Cardiac muscle cell (in vitro differentiated cells and primary cell): ENCODE measurements at places on chromosomes 1 and 21.

GRCh38 chr21:44762221-44763049 is 39.2 kb downstream of the UBE2G2 start:
- DNase-seq: no peak

GRCh38 chr1:45926330-45926729 is 122.9 kb downstream of the MAST2 start:
- no peak for DNase-seq

- DNase-seq: no peak
These were observed 55.4 kb downstream of the MATN1 start for GRCh38 chr1:30668024-30668423.

DNA sequence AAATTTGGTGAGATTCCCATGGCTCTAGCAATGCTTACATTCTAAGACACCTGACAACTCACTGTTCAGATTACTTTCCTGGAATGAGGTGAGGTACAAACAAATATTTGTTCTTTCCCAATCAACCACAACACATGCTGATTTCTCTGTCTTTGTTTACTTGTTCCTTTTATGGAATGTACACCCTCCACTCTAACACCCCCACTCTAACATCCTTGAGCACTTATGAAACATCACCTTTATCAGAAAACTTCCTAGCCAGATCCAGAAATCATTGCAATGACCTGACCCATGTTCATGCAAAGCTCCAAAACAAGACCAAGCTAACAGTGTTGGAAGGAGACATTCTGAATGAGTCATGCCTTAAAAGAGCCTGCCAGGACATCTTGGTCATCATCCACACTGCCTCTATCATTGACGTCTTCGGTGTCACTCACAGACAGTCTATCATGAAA is 35.5 kb downstream of the HSD3B1 start:
- peak; percentile 40 for DNase-seq

- no peak for DNase-seq
These were observed 25.8 kb downstream of the SHISAL2A start for GRCh38 chr1:52658795-52659194.

GRCh38 chr1:32448773-32449456 is 16.0 kb upstream of the ZBTB8B start:
- DNase-seq: peak; percentile 29

DNA sequence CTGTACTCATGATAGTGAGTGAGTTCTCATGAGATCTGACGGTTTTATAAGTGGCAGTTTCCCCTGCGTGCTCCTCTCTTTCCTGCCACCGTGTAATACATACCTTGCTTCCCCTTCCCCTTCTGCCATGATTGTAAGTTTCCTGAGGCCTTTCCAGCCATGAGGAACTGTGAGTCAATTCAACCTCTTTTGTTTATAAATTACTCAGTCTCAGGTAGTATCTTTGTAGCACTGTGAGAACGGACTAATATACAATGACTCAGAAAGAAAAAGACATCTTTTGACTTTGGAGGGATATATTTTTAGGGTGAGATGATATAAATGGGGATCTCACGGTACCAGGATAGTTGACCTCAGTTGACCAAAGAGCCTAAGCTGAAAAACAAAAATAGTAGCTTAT is 74.7 kb upstream of the BACH1 start:
- DNase-seq: no peak

DNA sequence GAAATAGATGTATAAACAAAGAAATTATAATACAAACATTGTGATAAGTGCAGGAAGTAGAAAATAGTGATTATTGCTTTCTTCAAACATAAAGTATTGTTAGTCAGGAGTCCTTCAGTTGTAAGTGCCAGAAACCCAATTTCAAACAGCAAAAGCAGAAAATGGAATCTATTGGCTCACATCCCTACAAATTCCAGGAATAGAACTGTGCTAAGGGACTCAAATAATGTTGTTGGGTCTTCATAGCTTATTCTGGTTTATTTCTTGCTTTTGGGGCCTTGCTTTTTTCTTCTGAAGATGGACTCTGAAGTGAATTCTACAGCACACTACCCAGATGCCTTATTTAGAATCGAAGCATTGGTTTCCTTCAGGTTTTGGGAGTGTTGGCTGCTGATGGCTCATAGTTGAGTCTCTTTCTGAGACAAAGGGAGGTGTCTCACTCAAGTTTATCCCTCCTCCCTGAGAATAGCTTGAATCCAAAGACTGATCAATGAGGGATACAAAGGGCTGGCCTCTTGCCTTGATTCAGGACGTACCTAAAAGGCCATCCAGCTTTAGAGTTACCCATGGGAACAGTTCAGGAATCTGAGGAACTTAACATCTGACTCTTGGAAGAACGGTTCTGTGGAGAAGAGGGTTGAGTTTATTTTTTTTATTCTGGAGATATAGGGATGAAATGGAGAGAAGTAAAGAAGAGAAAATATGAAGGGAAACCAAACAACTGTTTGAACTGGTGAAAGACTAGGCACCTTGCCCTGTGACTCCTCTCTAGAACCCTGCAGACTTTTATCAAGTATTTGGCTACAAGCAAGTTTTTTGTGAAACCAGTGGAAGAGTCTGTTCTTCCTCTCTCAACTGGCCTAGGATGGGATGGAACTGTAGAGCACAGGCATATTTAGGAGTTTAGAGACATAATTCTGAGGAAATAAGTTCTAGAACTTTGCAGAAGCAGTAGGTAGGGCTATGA is 39.0 kb upstream of the ATG4C start:
- no peak for DNase-seq

DNA sequence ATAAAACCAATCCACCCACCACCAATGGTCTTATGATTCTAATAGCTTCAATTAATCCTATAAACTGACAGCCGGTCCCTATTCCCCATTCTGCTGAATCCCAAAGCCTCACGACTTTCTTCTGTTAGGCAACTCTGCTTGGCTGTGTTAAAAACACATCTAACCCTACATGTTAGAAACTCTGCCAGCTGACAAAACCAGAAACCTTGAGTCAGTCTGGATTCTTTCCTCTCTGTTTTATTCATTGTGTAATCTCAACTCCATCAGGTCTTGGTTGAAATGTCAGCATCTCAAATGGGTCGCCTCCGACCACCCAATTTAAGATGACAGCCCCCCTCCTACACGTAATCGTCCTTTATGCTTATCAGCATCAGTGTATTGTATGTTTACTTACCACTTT is 312.1 kb downstream of the DISC1 start:
- no peak for DNase-seq

GRCh38 chr1:14648896-14649855 is 50.7 kb downstream of the KAZN start:
- DNase-seq: peak; percentile 21

GRCh38 chr1:33655496-33655895 is 183.1 kb downstream of the ZSCAN20 start:
- no peak for DNase-seq

- DNase-seq: peak; percentile 96
These were observed 850 bp downstream of the SESN2 start for GRCh38 chr1:28259934-28260802.

DNA sequence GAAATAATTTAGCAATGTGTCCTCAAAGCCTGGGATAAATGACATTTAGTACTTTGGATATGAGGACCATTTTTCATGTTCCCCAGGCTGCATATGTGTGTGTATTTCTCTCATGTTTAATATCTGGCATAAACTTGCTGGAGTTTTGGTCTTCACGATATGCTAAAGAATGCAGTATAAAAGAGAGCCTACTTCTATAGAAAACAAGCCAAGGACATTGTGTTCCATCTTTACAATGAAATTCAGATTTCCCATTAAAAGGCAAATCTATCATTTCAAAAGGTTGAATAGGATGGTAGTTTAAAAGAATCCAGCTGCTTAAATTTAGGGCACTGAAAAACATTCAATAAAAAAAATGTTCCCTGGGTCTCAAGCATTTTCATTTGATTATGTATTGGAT is 169.0 kb upstream of the C1orf105 start:
- no peak for DNase-seq

DNA sequence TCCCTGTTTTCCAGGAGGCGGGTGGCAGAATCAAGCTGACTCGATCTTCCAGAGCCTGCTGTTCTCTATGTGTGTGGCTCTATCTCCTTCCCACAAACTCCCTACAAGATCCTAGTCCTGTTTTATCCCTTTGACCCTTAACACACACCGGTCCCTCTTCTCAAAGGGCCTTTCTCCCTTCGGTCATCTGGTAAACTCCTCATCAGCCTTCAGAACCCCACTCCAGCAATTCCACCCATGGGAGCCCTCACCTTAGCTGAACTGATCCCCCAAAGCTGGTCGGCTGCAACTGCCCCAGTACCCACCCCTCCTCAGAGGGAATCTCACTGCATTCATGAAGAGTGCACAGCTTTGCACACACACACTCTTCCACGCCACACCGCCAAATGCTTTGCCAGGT is 184.9 kb downstream of the IGSF21 start:
- DNase-seq: no peak

- peak; percentile 9 for DNase-seq
These were observed 43.7 kb upstream of the LRRC7 start for GRCh38 chr1:69524015-69524414.

DNA sequence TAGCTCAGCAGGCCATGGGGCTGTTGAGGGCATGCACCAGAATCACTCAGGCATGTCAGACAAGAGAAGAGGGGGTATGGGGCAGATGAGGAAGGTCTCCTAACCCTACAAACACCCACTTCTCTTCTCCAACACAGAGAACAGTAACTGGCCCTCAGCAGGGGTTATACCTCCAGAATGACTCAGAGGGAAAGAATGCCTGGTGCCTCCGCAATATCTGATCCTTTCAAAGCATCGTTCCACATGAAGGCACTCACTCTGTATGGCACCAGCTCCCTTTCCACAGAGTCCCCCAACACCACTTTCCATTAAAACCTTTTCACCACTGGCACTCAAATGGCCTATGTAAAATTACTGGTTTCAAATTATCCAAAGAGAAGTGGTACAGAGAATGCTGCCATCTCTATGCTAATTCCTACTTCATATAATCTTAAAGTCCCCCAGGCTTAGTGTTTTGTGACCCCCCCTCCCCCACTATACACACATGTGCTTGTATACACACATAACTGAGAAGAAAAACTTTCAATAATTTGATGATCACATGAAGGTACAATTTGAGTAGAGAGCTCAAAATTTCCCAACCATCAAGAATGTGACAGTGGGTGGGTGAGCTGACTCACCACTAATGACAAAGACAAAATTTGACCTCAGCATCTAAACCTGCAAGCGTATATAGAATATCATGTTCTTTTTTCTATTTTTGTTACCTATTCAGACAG is 91.5 kb downstream of the SIPA1L2 start:
- peak; percentile 21 for DNase-seq

- no peak for DNase-seq
These were observed 371.2 kb downstream of the RRAGC start for GRCh38 chr1:38488162-38488898.

DNA sequence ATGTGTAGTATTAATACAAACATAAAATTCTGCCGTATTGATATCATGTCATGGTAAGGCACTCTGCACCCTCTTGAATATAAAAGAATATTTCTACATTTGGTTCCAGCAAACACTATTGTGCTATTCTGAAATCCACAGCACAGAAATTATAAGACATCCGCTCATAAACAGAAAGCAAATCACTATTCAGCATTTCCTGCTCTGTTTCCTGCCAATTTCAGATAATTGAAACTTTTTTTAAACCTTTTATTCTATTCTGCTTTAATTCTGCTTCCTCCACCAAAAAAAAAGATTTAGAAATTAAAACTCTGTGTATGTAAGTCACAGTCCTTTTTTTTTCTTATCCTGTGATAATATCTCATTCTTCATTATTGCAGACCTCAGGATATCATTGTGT is 39.6 kb upstream of the PLEKHO1 start:
- no peak for DNase-seq

- no peak for DNase-seq
These were observed 138.5 kb upstream of the ZNHIT6 start for GRCh38 chr1:85846706-85847105.

GRCh38 chr1:44249543-44249942 is 36.3 kb downstream of the DMAP1 start:
- peak; percentile 61 for DNase-seq

DNA sequence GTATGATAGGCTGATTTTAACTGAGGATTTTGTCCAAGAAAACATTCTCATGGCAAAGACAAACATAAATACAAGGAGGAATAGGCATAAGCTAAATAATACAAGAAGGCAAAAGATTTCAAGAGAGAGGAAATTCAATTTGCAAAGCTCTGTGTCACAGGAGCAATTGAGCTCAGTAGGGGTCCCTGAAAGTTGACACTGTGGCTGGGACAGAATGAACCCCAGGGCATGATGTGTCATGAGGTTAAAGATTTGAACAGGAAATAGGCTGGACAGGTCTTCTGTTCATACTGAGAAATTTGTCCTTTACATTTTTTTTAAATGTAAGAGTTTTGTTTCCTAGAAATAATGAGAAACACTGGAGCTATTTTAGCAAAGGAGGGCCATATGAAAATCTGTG is 555.4 kb upstream of the NEGR1 start:
- DNase-seq: no peak

DNA sequence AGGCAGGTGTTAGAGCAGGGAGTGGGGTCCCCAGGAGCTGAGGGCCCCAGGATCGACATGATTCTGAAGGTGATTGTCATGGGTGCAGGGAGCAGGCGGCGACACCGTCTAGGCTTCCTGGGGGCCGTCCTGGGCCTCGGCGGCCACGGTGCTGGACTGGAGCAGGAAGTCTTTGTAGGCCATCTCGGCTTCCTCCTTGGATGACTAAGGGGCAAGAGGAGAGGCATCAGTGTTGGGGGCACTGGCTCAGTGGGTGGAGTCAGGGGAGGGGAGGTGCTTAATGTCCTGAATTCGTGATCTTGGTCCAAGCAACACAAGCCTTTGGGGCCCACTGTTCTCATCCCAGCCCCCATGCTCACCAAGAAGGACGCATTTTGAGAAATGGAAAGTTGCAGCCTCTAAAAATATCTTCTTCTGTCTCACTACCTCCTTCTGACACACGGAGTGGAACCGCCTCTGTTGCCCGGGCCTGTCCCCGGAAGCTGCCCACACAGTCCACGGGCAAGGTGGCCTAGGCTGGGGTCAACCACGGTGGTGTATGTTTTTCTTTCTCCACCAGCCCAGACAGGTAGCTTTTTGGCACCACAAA is 8.6 kb upstream of the FCMR start:
- no peak for DNase-seq

GRCh38 chr1:58123051-58123450 is 423.5 kb downstream of the OMA1 start:
- DNase-seq: no peak

DNA sequence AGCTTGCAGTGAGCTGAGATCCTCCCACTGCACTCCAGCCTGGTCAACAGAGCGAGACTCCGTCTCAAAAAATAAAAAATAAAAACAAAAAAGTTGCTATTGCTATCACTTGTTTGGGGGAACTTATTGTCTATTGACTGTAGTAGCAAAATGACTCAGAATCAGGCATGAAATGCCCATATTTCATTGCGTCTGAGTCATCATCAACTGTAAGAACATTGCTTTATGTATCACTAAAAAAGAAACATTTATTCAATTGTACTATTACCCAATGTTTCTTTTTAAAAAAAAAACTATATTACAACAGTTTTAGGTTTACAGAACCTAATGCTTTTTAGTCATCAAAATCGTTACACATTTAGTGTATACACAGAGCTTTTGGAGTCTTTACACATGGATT is 91.0 kb upstream of the FMN2 start:
- DNase-seq: peak; percentile 15
